NCI-H1436 treated with DMSO at 0.1 percent for 48 hours (cell line): ENCODE measurements at places on chromosomes 13 and 19.

DNA sequence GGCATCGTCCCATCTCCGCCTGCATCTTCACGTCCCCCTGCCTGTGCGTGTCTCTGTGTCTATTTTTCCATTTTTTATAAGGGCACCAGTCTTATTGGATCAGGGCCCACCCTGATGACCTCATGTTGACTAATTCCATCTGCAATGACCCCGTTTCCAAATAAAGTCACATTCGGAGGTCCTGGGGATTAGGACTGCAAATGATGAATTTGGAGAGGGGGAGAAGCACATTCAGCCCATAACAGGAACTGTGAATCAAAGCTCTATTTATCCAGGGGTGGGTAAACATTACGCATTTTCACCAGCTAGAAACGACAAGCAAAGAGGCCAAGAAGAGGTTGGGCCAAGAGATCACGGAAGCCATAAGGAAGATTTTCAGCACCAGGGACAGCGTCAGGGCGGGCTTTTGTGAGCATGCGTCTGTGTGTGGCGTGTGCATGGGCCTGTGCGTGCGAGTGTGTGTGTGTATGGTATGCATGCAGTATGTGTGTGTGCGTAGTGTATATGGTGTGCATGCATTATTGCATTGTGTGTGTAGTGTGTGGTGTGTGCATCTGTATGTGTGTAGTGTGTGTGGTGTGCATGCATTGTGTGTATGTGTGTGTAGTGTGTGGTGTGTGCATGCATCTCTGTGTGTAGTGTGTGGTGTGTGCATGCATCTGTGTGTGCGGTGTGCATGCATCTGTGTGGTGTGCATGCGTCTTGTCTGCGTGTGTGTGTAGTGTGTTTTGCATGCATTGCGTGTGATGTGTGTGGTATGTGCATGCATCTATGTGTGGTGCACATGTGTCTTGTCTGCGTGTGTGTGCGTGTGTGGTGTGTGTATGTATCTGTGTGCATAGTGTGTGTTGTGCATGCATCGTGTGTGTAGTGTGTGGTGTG lies 19.6 kb downstream of the CELF5 start:
- no peak for DNase-seq

GRCh38 chr19:40144947-40145748 lies 46.1 kb upstream of the MAP3K10 start:
- DNase-seq = no peak

DNA sequence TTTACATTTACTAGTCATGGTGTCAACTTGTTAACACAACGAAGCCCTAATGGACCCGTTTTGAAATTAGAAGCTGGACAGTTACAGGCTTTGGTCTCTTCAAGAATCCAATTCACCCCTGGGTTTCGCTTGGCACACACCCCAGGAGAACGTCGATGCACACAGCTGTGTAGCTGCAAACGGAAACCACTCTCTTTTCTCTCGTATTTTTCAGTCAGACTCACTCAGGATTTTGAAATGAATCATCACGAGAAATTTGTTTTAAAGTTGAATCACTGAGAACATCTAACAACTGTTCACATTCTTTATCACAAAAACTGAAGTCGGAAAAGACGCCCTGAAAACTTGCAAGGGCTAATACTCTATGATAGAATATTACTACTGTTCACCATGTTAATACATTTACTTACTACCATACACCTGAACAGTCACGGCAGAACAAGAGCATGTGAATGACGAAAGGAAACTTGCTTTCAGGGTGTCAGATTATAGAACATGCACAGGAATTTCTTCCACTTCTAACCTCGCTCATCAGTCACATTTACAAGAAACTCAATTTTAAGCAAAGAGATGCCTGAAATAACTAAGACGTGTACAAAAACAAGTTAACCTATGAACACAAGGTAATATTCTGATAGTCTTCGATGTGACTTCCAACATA lies 4.7 kb downstream of the PNMA8A start:
- no peak for DNase-seq

- DNase-seq = no peak
These were observed 17.1 kb upstream of the LRCH1 start for GRCh38 chr13:46535825-46536224.

GRCh38 chr13:47085346-47085745 lies 188.5 kb upstream of the HTR2A start:
- no peak for DNase-seq

DNA sequence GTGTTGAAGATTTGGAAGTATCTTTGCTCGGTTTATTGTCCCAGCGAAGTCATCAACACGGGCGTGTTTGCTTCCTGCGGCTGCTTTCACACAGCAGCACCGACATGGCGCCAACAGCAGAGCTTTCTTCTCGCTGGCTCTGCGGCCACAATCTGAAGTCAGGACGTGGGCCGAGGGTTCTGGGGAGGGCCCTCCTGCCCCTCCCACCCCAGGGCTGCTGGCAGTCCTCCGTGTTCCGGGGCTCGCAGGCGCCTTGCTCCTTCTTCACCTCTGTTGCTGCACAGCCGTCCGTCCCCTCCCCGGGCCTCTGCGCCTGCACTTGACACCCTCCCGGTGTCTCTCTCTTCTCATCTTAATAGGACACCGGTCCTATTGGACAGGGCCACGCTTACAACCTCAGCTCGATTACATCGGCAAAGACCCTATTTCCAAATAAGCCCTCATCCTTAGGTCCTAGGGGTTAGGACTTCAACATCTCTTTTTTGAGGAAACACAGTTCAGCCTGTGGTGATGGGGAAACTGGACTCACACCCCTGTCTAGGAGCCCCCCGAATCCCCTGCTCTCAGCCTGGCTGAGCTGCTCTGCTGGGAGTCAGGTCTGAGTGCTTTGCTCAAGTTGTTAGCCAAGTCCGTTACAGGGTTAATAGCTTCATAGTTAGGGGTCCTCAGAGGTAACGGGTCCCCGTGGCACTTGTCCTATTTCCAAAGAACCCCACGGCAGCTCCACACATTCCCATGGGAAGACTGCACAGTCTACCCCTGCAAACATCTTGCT lies 2.7 kb upstream of the TEX29 start:
- DNase-seq = no peak

DNA sequence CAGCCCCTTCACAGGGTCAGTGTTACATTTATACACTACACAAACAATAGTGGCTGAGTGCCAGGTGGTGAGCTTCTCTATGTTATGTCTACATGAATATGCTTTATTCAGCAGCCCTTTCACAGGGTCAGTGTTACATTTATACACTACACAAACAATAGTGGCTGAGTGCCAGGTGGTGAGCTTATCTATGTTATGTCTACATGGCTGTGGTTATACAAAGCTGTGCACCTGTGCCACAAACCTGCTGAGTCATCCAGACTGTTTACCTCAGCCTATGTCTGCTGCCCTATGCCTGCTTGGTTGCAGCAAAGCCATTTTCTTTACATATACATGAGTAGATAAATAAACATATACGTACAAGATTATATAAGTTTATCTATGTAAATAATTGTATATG lies 76.5 kb downstream of the ZNF726 start:
- DNase-seq = peak; percentile 10

DNA sequence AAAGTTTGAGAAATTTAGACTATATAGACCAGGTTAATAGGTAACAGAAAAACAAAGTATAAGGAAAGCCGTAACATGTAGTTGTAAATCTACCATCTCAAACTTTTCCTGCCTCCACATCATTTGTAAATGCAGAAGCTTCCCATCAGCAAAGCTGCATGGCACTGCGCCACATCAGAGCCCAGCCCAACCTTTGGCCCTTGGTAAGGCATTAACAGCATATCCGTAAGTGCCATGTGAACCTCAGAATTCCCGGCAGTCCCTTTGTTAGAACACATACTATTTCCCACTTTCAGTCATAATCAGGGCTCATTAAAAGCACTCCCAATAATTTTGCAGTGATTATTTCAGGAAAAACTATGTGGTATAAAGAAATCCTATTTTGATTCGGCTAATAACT lies 51.6 kb downstream of the MPHOSPH8 start:
- no peak for DNase-seq

- DNase-seq = no peak
These were observed 229.4 kb downstream of the NDFIP2 start for GRCh38 chr13:79710376-79710775.
